Activated gamma-delta T cell treated with anti-CD3 and anti-CD28 coated beads, Interleukin-2, amount 50 U/mL, for 16 hours (primary cell): ENCODE measurements at places on chromosomes 7 and 10.

GRCh38 chr10:100468322-100468721 is 5.5 kb downstream of the WNT8B start:
- no peak for DNase-seq

- DNase-seq: no peak
Measured at GRCh38 chr7:130641040-130641439, 27.5 kb downstream of the COPG2 start.

DNA sequence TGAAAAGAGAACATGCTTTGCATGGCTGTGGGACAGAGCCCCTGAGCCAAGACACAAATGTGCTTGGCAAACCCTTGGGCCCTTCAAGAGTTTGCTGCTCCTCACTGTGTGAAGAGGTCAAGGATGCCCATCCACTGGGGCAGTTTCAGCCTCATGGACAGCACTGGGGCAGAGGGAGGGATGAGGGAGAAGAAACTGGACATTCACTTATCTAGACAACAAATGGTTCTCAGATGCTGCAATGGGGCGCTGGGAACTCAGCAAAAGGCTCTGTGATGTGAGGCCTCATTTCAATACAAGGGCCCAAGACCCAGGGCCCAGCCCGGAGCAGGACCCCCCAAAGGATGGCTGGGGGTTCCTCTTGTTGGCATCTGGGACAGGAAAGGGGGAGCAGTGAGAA is 49.1 kb downstream of the EBF3 start:
- no peak for DNase-seq

DNA sequence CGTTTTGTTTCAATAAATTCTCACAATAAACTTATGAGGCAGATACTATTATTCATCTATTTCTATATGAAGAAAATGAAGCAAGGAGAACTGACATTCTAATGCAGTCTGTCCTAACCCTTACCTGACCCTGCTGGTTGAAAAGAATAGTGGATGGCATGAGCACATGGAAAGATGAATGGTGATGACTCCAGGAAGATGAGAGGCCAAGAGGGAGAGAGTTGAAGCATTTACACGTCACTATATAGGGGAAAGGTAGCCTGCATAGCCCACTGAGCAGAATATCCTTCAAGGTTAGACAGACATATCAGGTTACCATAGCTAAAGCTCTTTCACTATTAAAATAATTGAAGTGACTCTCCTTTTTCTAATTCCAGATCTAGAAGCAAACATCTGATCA is 163.9 kb upstream of the CDK1 start:
- no peak for DNase-seq

- DNase-seq: no peak
Measured at GRCh38 chr7:23811540-23811939, 101.5 kb downstream of the STK31 start.

DNA sequence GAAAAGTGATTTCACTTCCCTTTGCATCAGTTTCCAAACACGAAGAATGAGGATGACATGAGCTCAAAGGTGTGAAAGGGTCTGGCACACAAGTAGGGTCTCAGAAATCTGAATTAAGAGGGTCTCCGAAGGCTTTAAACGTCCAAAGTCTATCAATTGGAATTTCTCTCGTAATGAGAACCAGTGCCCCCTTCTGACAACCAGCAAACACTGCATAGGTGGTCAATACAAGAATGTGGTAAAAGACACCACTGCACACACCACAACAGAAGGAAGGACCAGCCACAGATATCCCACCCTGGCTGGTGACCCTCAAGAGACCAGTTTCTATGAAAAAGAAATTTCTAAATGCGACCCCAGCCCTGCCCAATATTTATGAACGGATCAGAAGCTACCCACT is 78.1 kb downstream of the CALN1 start:
- DNase-seq: no peak

DNA sequence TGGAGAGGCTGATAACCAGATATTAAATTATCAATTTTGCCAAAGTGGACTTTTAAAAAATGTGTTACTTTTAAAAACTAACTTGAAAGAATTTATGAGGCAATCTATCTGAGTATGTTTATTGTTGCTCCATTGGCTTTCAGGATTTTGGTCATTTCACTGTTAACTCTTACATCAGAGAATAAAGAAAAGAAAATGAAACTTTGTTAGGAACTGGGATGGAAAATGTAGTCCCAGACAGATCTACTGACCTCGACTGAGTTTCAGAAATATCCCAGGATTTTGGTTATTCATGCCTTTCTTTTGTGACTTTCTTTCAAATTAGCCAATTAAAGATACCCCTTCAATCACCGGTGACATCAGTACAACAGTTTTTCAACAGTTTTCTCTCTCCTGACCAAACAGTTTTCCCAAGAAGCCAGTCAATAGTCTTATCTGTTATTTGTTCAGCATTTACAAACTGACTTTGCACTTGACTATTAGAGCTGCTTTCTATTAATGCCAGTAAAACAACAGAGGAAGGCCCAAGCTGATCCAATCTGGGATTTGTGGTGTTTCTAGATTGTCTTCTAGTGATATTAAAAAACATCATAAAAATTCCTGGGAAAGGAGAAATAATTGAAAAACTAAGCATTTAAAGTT is 35.8 kb downstream of the NRBF2 start:
- DNase-seq: no peak

DNA sequence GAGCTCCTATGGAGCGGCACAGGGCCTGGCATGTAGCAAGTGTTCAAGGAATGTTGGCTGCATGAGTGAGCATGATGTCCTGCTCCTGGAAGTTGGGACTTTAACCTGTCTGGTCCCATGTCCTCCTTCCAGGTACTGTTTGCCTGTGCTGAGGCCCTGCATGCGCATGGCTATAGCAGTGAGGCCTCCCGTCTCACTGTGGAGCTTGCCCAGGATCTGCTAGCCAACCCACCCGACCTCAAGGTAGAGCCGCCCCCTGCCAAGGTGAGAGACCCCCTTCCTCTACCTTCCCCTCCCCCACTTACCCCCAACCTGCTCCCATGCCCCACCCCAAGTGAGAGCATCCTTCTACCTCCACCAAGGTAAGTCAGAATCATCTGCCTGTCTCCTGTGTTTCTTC is 8.1 kb downstream of the ZSWIM8 start:
- no peak for DNase-seq

DNA sequence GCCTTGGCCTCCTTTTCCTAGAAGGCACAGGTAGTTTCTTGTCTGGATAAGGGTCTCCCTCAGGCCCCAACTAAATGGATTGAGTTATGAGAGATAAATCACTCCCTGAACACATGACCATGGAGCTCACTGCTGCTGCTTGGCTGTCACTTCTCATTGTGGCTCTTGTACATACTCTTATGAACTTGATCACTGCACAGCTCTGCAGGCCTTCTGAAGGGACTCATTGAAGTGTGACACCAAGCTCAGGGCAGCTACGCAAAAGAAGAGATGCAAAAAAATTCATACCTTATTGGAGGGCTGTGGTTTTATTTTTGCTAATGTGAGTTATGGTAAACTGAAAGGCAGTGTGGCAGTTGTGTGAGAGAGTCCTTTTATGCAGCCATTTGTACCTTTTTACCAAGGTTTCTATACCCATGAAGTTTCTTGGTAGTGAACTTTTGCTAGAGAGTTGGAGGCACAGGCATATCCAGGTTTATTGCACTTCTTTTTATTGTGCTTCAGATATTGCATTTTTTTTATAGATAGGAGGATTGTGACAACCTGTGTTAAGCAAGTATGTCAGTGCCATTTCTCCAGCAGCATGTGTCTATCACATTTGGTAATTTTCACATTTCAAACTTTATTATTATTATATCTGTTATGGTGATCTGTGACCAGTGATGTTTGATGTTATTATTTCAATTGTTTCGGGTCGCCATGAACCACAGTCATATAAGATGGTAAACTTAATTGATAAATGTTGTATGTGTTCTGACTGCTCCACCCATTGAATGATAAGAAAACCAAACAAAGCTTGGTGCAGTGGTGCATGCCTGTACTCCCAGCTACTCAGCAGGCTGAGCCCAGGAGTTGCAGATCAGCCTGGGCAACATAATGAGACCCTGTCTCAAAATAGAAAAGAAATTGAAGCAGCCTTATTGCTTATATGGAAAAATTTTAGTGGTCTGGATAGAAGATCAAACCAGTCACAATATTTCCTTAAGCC is 100.6 kb downstream of the LRRC4 start:
- no peak for DNase-seq

GRCh38 chr7:1906087-1906830 is 236.2 kb downstream of the ELFN1 start:
- no peak for DNase-seq

DNA sequence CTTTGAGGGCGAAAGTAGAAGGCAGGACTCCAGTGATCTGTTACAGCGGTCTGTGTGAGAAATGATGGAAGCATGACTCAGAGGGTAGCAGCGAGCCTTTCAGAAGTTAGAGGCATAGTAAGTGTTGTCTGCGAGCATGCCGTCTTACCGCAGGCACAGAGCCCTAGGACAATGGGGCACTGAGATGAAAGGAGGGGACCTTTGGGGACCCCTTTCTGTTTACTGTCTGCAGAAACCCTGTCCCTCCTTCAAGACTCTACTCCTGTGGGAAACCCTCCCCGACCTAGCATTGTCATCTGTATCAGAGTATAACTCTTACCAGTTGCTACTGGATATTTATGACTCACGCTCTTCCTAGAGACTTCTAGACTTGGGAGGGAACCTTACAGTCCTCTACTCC is 87.2 kb upstream of the AGK start:
- no peak for DNase-seq

GRCh38 chr7:156829669-156830336 is 63.2 kb downstream of the LMBR1 start:
- no peak for DNase-seq

DNA sequence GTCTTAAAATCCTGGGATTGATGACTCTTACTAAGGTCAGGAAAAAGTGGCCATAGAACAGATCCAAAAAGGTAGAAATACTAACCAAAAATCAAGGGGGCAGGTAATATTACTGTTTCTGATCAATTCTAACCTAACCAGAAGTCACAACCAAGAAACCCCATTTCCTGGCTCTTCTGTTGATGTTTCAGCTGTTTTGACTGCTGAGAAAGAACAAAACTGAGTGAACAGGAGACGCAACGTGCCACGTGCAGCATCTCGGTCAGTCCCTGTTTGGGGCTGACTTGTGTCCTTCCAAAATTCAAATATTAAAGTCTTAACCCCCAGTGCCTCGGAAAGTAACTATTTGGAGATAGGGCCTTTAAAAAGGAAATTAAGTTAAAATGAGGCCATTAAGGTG is 56.8 kb downstream of the JAZF1 start:
- no peak for DNase-seq

DNA sequence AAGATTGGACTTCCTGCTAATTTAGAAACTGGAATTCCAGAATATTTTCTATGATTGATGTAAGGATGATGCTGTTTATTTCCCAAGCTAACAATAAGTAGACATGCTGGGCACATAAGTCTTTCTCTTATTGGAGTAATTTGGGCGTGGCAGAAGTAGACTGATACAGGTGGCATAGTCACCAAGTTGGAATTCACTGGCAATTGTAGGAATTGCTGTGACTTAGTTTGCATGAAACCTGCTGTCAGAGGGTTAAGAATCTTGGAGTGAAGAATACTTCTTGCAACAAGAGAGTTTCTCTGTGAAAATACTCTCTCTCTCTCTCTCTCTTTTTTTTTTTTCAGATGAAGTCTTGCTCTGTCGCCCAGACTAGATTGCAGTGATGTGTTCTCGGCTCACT is 569.7 kb downstream of the REEP3 start:
- DNase-seq: no peak

DNA sequence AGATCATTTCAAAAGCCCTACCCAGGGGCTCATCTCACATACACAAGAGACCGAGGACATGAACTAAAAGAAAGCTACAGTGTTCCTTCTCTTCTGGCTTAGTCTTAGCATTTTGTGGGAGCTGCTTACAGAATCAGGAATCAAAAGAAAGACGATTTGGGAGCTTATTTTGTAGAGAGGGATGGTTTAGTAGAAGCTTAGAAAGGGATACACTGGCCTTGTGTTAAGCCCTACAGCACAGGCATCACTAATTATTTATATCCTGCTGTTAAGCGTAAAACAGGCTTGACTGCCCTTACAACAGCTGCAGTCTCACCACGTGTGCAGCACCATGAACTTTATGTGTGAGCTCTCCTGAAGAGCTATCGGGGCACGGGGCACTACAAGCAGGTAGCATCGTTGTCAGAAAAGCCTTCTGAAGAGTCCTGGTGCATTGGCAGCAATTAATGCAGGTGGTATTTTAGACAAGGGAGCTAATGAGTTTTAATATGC is 798.3 kb downstream of the NXPH1 start:
- no peak for DNase-seq

GRCh38 chr7:141785706-141786552 is 4.1 kb upstream of the TAS2R5 start:
- peak; percentile 4 for DNase-seq

GRCh38 chr7:44761207-44762161 is 12.8 kb downstream of the ZMIZ2 start:
- no peak for DNase-seq

DNA sequence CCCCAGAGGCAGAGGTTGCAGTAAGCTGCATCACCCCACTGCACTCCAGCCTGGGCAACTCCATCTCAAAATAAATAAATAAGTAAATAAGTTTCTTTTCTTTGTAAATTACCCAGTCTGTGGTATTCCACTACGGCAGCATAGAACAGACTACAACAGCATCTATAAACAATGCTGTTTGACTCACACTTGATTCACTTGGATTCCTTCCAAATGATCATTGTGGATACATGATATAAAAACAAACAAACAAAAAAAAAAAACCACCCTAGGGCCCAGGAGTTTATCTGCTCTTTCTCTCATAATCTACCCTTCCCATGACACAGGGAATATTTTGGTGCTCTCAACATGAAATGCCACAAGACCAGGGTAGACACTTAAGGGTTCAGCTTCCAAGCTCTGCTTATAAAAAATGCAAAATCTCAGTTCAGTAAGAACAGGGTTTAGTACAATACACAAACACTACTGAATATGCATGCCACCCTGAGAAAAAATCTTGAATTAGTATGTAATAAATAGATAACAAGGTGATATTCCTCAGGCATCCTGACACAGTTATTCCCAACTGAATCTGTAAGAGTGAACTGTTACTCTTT is 200.9 kb downstream of the FAM107B start:
- no peak for DNase-seq

DNA sequence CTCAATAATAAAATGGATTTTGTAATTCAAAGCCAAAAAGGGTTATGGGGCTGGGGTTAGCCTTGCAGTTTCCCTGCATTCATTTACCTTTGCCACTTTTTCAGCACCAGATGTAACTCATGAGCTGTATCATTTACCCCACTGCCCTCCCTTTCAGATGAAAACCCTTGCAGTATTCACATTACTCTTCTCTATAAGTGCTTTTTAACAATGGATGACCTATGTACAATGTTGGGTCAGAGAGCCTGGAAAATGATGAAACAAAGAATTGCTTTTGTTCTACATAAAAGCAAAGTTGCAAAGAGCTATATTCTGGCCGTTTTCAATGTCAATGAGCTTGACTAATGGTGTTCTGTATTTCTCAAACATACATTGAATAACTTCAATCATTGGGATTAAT is 189.7 kb downstream of the TMEM26 start:
- no peak for DNase-seq

GRCh38 chr10:101824736-101825135 is 6.5 kb upstream of the OGA start:
- no peak for DNase-seq

GRCh38 chr10:8193546-8193945 is 139.1 kb downstream of the GATA3 start:
- no peak for DNase-seq
